Heart right ventricle (tissue), 16 donors: ENCODE measurements at places on chromosomes 11 and 22. TPM values are rescaled to one million over a fixed set of nuclear protein-coding genes. Genes with fewer than 3 reads are reported as not detected.

DNA sequence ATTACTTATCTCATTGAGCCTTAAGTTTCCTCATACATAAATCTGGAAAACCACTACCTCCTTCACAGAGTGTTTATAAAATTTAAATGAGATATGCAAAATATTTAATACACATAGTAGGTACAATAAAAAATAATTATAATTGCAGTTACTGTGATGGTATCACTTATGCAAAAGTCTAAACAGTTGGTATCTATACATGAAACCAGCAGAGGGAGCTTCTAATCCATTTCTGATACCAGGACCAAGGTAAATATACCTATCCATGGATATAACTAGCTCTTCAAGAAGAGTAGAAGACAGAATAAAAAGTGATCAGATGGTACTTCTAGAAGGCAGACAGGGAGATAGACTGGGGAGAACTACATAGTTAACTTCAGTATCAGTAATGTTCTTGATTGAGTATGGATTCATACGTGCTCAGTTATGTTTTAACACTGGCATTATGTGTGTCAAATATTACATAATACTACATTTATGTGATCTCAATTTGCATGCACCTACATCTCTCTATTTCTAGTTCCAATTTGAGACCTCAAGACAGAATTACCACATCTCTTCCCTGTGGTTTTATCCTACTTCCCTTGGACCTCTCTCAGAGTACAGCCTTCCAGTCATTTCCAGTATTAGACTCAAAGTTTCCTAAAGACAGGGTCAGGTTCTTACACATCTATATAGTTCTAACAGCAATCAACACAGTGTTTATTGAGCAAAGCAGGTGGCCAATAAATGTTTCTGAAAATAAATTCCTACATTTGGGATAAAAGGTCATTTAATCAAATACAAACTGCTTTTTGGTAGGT is 13.7 kb upstream of the TSG101 start:
- no peak for DNase-seq

GRCh38 chr11:67368621-67369020 is 4.8 kb downstream of the CLCF1 start:
- no peak for DNase-seq

DNA sequence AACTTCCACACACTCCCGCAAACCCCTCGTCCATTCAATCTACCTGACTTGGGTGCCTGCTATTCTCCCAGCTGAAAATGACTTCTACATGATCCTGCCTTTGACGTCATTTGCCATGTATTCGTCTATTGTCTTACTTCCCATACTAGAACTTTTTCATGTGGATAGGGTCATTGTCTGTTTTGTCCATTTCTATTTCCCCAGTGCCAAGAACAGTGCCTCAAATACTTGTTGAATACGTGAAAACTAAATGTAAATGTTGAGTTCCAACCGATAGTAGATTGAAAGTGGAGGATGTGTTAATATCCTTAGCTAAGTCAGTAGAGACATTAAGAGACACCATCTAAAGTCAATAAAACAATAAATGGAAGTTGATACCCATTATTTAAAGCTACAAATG is 935 bp downstream of the TRIM68 start:
- DNase-seq: no peak

DNA sequence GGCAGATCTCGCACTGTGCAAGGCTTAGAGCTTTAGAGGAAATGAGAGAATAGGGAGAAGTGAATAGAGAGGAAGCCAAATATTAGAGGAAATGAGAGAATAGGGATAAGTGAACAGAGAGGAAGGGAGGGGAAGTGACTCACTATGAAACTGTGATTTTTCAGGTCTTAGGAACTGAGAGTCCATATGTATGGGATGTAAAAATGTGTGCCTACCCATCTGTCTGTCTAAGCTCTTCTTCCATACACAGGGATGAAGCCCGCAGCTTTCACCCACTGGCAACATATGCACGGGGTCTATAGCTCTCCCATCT is 6.4 kb upstream of the CCDC86 start:
- DNase-seq: no peak

GRCh38 chr11:106421676-106422292 is 344.3 kb downstream of the AASDHPPT start:
- no peak for DNase-seq

DNA sequence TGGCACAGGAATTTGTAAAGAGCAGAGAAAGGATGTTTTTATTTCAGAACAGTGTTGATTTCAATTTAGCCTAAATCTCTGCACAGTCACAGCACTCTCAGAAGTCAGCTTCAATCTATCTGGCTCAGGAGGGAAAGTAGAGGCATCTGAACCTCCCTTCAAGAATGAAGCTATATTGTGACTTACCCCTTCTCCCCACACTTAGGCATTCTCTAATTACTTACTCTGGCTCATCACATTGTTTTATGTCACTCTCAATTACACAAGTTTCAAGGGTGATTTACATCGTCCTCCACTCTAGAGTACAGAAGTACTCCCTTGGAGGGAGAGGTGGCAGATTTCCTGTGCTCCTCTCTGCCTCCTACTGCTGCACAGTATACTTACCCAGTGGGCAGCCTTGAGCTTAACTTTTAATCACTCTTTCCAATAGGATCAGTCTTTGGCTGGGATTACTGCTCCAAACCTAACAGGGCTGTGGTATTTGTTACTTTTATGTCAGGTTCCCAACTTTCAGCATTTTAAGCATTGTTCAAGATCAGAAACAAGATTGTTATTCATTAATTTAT is 211.4 kb downstream of the AASDHPPT start:
- DNase-seq: no peak

DNA sequence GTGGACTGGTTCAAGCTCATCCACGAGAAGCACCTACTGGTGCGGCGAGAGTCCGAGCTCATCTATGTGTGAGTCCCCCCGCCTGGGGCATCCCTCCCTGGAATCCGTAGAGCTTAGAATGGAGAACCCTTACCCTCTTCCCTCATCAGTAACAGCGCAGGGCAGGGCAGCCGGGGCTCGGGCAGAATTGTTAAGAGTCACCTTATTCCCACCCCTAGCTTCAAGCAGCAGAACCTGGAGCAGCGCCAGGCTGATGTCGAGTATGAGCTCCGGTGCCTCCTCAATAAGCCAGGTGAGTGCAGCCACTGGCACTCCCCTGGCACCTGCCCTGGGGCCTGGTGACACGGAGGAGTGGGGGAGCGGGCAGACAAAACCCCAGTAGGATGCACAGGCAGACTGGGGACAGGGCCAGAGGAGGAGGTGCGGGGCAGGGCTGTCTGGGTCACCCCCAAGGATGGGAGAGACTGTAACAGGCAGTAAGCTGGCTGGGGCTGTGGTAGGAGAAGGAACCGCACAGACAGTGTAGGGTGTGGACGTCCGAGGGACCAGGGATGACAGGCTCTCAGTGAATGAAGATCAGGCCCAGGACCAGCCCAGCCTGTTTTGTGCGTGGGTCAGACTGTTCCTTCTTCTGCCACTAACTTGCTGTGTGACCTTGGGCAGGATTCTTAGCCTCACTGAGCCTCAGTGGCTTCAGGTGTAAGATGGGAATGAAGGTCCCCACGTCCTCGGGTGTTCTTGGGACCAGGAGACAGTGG is 20.4 kb downstream of the C22orf23 start:
- no peak for DNase-seq

GRCh38 chr11:6596239-6596877 is 7.1 kb downstream of the RRP8 start:
- no peak for DNase-seq

GRCh38 chr22:27431896-27432295 is 369.7 kb downstream of the MN1 start:
- DNase-seq: no peak

- no peak for DNase-seq
Measured at GRCh38 chr11:86804951-86805350, 4.6 kb downstream of the PRSS23 start.

DNA sequence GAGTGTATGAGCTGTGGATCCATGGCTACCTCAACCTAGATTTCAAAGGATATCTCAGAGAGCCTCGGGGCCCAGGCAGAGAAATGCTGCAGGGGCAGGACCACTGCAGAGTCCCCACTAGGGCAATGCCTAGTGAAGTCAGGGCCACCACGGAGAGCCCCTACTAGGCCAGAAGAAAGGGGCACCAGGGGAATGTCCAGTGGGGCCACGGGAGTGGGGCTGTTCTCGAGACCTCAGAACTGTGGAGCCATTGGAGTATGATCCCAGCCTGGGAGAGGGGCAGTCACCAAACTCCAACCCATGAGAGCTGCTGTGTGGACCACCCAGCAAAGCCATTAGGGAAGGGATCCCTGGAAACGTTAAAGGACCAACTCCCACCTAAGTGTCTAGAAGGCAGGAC is 24.5 kb downstream of the RTL6 start:
- no peak for DNase-seq

- no peak for DNase-seq
Measured at GRCh38 chr11:20658135-20658534, 11.3 kb upstream of the NELL1 start.

DNA sequence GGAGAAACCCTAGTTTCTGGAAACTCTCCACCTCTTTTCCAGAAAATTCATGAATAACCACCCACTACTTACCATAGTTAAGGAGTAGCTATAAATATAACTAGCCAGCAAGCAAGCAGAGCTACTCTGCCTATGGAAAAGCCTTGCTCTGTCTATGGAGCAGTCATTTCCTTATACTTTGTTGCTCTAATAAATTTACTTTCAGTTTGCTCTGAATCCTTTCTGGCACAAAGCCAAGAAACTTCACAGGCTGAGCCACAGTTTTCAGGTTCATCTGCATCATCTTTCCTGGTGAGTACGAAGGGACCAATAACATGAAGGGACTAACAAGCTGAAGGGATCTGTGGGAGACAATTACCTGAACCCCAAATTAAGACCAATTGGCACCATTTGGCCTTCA is 4.6 kb downstream of the OR4C45 start:
- DNase-seq: no peak

GRCh38 chr11:75031224-75031753 is 42.6 kb downstream of the NEU3 start:
- no peak for DNase-seq

- DNase-seq: no peak
Measured at GRCh38 chr22:50027639-50028537, 15.3 kb upstream of the IL17REL start.

GRCh38 chr11:47348859-47349258 is 3.6 kb downstream of the MYBPC3 start:
- DNase-seq: no peak

DNA sequence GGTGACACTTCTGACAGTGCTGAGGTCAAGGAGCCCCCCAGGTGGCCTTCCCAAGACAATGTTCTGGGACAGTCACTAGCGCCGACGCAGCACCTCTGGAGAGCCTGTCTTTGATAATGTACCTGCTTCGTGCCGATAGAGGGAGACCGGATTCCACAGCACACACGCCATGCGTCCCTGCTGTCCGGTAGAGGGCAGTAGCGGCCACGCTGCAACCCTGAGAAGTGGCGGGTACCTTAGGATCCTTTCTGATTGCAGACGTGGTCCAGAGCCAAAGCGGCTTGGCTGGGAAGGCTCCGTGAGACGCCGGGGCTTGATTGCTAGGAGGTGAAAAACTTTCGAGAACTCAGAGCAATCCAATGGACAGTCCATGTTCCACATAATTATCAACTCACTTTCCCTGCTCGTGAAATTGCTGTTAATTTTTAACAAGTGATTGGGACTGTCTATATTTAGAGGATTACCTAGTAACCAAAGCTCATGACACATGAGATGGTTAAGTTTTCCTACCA is 11.4 kb upstream of the BARX2 start:
- peak; percentile 72 for DNase-seq

GRCh38 chr11:42021911-42022310 is 562.5 kb upstream of the LRRC4C start:
- no peak for DNase-seq

- DNase-seq: no peak
Measured at GRCh38 chr11:131800452-131800851, 430.0 kb downstream of the NTM start.

GRCh38 chr22:20434773-20435172 is 2.9 kb downstream of the SCARF2 start:
- no peak for DNase-seq

DNA sequence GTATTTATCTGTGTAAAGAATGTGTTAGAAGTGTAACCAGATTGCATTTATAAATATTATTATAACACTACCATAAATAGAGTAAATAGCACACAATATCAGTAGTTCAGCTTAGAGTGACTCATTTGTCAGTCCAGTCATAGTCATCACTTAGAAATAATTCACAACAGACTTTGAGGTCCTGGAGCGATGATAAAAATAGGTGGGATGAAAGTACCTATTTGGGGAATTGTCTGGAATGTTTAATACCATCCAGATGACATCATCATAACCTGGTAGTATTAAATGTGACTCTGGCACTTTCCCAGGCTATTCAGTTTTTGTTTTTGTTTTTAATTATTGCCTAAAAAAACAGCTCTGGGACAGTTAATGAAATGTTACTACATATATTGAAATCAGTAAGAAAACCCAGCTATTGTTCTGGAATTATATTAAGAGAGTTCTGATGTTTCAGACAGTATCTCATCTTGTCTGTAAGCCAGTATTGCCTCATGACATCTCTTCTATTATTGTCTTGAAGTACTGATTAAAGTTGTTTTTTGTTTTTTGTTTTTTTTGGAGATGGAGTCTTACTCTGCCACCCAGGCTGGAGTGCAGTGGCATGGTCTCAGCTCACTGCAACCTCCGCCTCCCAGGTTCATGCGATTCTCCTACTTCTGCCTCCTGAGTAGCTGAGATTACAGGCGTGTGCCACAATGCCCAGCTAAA is 74.8 kb downstream of the SIK2 start:
- DNase-seq: no peak

- no peak for DNase-seq
Measured at GRCh38 chr11:59854871-59855270, 9.6 kb upstream of the CBLIF start.

- DNase-seq: no peak
Measured at GRCh38 chr11:57974848-57975601, 48.7 kb upstream of the OR9Q1 start.

DNA sequence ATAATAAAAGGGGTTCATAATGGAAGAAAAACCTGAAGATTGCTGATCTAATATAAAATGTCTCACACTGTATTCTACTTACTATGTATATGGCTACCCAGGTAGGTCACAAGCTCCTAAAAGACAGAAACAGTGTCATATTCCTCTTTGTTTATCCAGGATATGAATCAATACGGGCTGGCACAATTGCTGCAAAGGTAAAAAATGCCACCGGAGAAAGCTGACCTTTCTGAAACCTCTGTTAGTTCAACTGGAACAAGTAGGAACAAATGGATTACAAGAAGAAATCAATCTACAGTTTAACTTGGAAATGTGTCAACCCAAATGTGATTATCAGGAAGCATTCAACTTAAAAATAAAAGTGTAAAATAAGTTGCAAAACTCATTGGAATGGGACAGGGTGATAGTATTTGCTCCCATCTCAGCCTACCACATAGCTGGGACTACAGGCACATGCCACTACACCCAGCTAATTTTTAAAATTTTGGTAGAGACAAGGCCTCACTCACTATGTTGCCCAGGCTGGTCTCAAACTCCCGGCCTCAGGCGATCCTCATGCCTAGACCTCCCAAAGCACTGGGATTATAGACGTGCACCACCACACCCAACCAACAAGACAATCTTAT is 27.6 kb downstream of the SLC35F2 start:
- DNase-seq: no peak

- peak; percentile 51 for DNase-seq
Measured at GRCh38 chr11:5596607-5597201, at the start of gene TRIM6. Gene TRIM6, plus strand, starts transcription at chr11:5596637. Its CDS starts 261 bp downstream, at chr11:5596898.

MYRF gene
- total RNA-seq: 0.17 TPM

GLYATL2 gene
- not detected for total RNA-seq

OR10G4 gene
- not detected for total RNA-seq

DEUP1 gene
- total RNA-seq: not detected

THAP7 gene
- 19.6 TPM for total RNA-seq

SCGB1D1 gene
- not detected for total RNA-seq

TRIM49 gene
- not detected for total RNA-seq

DDIAS gene
- total RNA-seq: 1.3 TPM

FGF19 gene
- total RNA-seq: not detected
